ENCODE measurements at places on chromosomes 2 and 18.

DNA sequence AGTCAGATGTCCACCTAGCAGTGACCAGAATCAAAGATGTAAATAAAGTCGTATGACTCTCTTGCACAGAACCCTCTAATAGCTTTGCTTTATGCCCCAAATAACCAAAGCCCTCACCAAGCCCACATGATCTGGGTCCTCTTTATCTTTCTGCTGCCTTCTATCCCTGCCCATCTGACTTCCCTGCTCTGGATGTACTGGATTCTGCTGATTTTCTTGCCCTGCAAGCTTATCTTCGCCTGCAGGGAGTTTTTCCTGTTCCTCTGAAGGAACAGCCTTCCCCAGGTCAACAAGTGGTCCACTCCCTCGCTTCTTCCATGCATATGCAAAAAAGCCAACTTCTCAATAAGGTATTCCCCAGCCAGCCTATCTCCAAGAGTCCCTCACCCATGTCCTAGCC lies 18.7 kb downstream of the IL36B start:
- DNase-seq, result no peak

GRCh38 chr2:143843686-143844085 lies 676.2 kb downstream of the ZEB2 start:
- DNase-seq, result no peak

DNA sequence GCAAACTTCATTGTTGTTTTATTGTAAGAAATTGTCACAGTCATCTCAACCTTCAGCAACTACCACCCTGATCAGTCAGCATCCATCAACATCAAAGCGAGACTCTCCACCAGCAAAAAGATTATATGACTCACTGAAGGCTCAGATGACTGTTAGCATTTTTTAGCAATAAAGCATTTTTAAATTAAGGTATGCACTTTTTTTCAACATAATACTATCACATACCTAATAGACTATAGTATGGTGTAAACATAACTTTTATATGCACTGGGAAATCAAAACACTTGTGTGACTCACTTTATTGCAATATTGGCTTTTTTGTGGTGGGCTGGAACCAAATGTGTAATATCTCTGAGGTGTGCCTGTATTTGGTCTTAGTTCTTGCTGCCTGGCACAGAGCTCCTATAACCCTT lies 15.6 kb downstream of the SCN1A start:
- no peak for DNase-seq

GRCh38 chr18:76983613-76984051 lies 149.0 kb downstream of the MBP start:
- no peak for DNase-seq

DNA sequence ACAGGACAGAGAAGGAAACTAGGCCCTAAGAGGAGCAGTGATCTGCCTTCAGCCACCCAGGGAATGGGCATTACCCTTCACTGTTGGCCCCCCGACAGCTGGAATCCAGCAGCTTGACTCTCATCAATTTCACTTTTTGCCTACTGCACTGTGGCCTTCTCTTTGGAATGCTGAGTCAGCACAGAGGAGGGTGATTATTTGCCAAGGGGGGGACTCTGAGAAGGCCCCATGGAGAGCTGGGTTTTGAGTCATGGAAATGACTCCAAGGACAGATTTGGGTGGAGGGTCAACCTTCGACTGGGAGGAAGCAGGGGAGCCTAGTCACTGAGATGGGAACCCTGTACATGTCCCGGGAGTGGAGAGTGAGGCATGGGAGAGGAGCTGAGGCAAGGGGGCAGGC lies 38.1 kb upstream of the NTSR2 start:
- no peak for DNase-seq

DNA sequence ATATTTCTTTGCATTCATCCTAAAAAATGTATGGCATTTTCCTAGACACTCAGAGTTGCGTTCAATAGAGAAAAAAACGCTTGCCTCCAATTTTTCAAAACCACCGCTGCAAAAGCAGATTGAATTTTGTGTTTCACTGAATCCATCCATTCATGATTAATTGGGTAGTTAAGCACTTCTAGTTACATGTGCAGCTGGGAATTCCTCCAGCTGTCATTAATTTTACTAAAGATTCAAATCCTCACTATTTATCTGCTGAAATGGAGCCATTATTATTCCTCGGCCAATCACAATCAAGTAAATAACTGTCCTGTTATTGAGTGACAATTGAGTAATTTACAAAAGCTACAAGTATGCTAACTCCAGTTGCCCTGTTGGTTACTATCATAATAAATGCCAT lies 75.8 kb upstream of the ARL5A start:
- no peak for DNase-seq

DNA sequence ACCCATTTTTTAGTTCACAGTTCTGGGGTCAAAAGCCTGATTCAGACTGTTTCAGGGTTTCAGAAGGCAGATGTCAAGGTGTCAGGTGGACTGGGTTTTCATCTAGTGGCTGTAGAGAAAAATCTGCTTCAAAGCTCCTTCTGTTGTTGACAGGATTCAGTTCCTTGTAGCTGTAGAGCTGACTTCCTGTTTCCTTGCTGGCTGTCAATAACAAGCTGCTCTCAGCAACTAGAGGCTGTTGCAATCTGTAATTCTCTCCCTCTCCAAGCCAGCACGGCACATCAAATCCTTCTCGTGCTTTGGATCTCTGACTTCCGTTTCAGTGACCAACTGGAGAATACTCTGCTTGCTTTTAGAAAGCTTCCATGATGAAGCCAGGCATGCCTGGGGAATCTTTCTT lies 179.4 kb downstream of the DOK6 start:
- no peak for DNase-seq

- DNase-seq, result no peak
Measured at GRCh38 chr2:120775194-120775593, 39.5 kb downstream of the GLI2 start.

- no peak for DNase-seq
Measured at GRCh38 chr2:204197336-204198005, 260.9 kb downstream of the ICOS start.

GRCh38 chr2:44555700-44556099 lies 194.0 kb downstream of the CAMKMT start:
- no peak for DNase-seq

GRCh38 chr2:163319006-163319405 lies 416.8 kb downstream of the FIGN start:
- DNase-seq, result no peak

DNA sequence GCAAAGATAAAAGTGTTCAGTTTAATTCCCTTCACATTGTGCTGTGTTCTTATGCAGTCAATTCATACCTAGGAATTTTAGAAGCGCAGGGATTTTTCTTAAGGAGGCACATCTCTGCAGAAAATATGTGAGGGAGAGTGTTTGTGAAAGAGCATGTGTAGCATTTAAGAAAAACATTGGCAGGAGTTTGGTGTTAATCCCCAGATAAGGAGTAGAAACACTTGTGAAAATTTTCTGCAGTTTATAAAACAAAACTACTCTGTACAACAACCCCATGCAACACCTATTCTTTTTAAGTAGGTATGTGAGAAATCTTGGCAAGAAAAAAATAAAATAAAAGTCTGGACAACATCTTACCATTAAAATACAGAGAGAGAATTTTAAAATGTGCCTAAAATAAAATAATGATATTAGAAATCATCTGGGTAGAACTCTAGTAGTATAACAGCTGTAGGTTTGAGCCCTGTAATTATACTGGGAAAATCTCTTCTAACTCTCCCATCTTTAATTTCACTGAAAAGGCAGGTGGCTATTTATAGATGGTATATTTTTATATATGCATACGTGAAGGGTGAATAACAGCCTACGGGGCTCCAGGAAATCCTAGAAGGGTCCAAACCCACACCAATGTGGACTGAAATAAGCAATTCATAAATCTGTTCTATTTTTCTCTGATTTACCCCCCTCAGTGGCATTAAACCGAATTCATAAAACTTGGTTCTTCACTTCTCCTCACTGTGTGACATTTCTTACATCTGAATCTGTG lies 6.6 kb downstream of the FZD7 start:
- DNase-seq, result no peak

DNA sequence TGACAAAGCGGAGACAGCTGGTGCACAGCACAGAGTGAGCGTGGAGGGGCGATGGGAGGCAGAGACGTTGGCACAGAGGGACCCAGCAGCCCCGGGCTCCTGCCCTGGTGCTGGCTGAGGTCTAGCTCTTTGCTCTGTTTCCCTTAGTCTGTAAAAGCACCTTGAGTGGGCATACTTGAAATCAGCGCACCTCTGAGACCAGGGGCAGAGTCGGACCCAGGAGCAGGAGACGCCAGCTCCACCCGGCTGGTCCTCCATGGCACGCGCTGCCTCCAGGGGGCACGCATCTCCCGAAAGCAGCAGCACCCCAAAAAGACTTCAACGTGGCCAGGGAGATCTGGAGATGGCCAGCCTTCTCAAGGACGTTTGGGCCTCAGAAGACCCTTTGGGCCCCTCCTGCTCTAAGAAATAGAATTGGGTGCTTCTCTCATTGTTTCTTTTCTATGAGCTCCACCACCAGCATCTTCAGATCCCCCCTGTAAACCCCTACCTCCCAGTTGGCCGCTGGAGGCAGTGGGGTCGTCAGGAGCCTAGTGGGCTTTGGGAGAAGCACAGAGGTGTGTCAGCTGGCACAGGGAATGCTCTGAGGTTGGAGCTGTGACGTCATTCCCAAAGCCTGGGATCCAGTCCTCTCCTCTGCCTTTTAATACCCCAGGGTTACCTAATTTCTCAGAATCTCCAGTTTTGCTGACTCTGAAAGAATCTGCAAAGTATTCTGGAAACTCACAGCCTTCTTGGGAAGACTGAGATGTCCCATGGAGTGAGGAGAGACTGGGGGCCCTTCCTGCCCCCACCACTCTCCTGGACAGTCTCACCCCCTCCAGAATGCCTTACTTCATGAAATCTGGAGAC lies 58.9 kb downstream of the CIB4 start:
- DNase-seq, result no peak

DNA sequence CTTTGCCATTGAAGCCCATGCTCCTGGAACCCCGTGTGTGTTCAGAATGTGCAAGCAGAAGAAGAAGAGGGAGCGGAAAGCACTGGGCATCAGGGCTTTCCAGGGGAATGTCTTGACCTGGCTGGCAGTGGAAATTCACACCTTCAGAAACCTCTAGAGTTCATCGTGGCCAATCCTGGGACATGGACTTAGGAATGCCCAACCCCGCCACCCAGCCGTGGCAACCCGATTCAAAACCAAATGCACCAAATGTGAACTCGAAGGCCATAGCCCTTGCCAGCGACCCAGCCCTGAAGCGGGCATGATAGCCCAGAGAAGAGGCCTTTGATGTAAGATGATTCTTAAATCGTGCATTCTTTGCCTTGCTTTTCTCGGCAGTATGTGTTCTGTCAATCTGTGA lies 69.4 kb downstream of the ADI1 start:
- no peak for DNase-seq

DNA sequence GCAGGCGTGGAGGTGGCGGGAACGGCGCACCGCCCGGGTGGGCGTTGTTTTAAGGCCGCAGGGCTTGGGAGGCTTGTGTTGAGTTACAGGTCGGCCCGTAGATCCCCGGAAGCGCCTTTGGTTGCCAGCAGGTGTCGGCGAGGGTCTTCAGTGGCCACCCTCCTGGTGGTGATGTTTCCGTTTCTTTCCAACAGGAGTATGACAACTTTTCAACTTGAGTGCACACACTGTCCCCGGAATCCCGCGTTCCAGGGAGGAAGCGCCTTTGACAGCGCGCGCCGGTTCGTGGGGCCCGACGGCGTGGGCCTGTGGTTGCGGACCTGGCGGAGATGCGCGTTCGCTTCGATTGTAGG lies 1.0 kb upstream of the HDAC4 start:
- peak; percentile 60 for DNase-seq

GRCh38 chr18:48820483-48821250 lies 130.1 kb downstream of the SMAD7 start:
- no peak for DNase-seq

- DNase-seq, result no peak
Measured at GRCh38 chr18:76475450-76476194, 19.4 kb downstream of the ZNF516 start.

DNA sequence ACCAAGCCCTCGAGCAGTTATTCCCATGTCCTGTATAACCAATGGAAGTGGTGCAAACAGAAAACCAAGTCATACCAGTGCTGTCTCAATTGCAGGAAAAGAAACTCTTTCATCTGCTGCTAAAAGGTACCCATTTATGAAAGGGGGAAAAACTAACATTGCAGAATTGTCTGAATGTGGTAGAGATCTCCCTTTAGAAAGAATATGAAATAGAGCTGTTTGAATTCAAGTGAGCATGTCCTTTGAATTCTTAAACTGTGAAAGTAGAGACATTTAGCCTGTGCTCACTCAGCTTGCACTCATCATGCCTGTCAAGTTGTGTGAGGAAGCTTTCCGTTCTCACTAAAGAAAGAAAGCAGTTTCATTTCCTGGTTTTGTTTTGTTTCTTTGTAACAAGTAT lies 87.4 kb downstream of the EML4 start:
- no peak for DNase-seq

- DNase-seq, result no peak
Measured at GRCh38 chr2:202221873-202222272, 16.5 kb downstream of the SUMO1 start.

- no peak for DNase-seq
Measured at GRCh38 chr2:120990451-120990871, 254.8 kb downstream of the GLI2 start.

GRCh38 chr2:61620244-61621159 lies 82.3 kb upstream of the XPO1 start:
- no peak for DNase-seq

- peak; percentile 31 for DNase-seq
Measured at GRCh38 chr2:108184419-108184818, 55.3 kb upstream of the SULT1C3 start.

DNA sequence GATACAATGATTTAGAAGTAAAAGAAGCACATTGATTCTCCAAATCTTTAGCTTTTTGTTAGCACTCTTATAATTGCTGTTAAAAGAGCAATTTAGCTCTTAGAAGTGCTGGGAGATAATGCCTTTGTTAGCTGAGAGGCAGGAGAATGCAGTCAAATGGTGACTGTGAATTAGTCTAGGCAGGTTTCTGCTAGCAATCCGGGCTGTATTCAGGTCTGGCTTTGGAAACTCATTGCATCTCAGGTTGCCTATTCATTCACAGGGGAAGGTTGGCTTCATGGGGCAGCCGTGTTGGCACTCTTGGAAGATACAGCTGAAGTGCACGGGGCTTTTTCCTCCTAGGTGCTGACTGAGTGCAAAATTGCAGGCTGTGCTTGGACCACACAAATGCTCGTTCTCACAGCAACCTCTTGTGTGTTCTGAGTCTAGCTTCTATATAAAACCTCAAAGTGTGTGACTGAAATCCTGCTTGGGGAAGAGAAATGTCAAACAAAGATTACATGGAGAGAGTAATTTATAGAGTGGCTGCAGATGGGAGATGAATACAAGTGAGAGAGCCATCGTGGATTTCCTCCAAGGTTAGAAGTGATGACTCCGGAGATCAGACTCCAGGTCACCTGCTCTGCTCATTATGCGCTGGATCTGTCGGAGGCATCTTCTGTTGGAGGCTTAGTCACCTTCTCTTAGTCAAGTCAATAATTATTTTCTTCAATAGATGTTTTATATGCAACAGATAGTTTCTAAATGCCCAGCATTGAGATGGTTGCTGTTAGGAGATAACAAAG lies 167.8 kb downstream of the PMAIP1 start:
- DNase-seq, result no peak

DNA sequence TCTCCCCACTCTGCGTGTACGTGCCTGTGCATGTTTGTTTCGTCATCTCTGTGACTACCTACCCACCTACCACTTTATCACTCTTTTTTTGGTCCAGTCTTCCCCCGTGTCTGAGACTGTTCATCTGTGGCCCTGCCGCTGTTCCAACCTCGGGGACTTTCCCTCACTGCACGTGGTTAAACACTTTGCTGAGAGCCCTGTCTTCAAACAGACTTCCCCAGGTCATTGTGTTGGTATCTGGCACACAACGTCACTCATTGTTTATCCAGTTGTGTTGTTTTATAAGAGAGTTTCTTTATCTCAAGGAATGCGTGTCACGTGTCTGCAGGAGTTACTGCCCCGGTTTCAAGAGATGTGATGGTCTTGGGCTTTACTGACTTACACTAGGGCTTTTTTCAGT lies 262.0 kb upstream of the RASGRP3 start:
- no peak for DNase-seq

All from SW 1271 (cell line).